ENCODE measurements at places on chromosomes 5 and 9.

GRCh38 chr5:58803056-58803455, 220.2 kb downstream of the RAB3C start:
- no peak for DNase-seq

GRCh38 chr9:127776195-127776923, 2.1 kb downstream of the SH2D3C start:
- DNase-seq, result no peak

DNA sequence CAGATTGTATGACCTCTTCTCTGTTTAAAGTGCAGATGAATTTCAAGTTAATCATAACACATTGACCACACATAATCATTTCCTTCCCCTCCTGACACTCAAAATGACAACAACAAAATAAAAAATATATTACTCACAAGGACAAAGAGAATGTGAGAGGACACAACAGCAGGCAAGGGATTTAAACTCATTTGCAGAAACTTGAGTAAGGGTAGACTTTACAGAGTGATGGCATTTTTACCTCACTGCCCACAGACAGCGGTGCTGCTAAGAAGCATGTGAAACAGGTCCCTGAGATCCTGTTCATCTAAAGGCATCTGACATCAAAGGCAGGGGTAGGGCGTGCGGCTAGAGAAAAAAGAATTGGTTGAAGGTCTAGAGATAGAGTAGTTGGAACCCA, 99.0 kb downstream of the TRIM36 start:
- DNase-seq, result no peak

GRCh38 chr5:141935538-141935937, 11.9 kb downstream of the DELE1 start:
- DNase-seq, result no peak

GRCh38 chr5:30659417-30659816, 534.1 kb upstream of the CDH6 start:
- DNase-seq, result no peak

- DNase-seq, result no peak
Measured at GRCh38 chr9:130541533-130541932, 37.8 kb upstream of the FUBP3 start.

- DNase-seq, result no peak
Measured at GRCh38 chr5:1105350-1106265, 6.3 kb downstream of the SLC12A7 start.

DNA sequence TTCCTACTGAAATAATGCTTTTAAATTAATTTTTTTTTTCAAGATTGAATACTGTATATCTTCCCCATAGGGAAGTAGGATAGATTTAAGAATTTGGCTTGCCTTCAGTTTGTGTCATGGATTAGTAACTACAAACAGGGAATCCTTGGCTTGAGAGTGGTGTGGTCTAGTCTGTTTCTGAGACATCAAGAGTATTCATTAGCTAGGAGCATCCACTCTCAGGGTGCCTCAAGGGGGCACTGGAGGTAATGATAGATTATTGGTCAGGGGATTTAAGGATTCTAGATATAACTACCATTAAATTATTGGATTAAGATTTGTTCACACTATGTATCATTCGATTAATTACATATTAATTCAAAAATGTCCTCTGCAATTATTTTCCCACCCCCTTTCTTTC, 91.8 kb upstream of the TXNDC8 start:
- no peak for DNase-seq
